NCI-H524 (cell line): ENCODE measurements at places on chromosomes 7 and 10.

GRCh38 chr7:138195151-138195571, 118.9 kb downstream of the AKR1D1 start:
- DNase-seq = no peak

- peak; percentile 59 for DNase-seq
Observed at GRCh38 chr10:125982260-125982948, 86.0 kb downstream of the FANK1 start.

DNA sequence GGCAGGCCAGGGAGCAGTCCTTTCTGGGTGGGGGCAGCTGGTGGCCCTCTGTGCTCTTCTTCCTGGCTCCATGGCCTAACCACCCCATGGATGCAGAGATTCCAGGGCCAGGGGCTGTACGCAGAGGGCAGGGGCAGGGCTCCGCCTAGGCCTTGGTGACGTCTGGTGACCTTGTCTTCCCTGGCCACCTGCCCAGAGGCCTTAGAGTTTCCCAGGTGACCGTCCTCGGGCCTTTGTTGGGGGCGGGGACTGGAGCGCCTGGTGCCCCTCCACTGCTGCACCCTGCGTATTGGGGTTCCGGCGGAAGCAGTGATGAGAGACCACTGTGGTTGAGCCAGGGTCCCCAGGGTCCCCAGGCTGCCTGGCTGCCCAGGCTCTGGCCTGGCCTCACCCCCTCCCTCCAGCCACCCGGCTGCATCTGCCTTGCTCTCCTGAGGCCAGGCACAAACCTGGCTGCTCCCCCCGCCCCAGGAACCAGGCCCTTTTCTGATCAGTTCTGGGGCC, 10.3 kb downstream of the PWWP2B start:
- no peak for DNase-seq

DNA sequence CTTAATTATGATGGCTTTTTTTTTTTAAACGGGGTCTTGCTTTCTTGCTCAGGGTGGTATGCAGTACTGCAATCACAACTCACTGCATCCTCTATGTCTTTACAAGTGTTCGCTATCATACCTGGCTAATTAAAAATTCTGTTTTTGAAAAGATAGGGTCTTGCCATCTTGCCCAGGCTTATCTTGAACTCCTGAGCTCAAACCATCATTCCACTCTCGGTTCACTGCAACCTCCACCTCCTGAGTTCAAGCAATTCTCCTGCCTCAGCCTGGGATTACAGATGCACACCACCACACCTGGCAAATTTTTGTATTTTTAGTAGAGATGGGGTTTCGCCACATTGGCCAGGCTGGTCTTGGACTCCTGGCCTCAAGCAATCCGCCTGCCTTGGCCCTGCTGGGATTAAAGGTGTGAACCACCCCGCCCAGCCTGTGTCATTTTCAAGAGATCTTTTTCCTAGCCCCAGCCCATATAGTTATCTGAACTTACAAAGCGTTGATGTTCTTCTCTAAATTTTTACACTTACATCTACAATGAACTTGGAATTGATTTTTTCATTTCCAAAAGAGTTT, 6.0 kb downstream of the HNRNPF start:
- DNase-seq = no peak
